ENCODE measurements at places on chromosomes 3 and 15.

- no peak for DNase-seq
These were observed 2.6 kb upstream of the DPPA4 start for GRCh38 chr3:109339714-109340648.

GRCh38 chr15:96412045-96412905 is 81.8 kb downstream of the NR2F2 start:
- no peak for DNase-seq

DNA sequence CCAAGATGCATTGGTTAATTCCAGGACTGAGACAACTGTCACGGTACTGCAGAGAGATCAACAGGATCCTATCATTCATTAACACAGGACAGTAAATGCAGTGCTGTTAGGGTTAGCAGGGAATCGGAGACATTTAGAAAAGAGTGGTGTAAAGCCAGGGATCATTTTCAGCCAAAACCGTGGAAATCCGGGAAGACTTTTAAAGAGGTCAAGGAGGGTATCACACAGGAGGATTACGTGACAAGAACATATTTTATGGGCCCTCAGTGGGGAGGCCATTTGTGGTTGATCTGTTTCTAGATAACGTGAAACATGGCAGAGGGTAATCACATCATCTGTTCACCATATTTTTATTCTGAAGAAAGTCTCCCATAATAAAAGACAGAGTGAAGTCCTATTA is 216.1 kb downstream of the PTPRG start:
- peak; percentile 20 for DNase-seq

- peak; percentile 5 for DNase-seq
These were observed 51.2 kb upstream of the TBC1D5 start for GRCh38 chr3:17793542-17794195.

GRCh38 chr3:37170060-37170459 is 4.3 kb downstream of the LRRFIP2 start:
- DNase-seq = no peak
